Stimulated activated CD4-positive, alpha-beta T cell treated with anti-CD3 and anti-CD28 coated beads, Interleukin-15, amount 100 ng/mL, for 48 hours (primary cell): ENCODE measurements at places on chromosomes 7 and 10.

- peak; percentile 36 for DNase-seq
Measured at GRCh38 chr7:117127585-117128168, 174.4 kb downstream of the ST7 start.

DNA sequence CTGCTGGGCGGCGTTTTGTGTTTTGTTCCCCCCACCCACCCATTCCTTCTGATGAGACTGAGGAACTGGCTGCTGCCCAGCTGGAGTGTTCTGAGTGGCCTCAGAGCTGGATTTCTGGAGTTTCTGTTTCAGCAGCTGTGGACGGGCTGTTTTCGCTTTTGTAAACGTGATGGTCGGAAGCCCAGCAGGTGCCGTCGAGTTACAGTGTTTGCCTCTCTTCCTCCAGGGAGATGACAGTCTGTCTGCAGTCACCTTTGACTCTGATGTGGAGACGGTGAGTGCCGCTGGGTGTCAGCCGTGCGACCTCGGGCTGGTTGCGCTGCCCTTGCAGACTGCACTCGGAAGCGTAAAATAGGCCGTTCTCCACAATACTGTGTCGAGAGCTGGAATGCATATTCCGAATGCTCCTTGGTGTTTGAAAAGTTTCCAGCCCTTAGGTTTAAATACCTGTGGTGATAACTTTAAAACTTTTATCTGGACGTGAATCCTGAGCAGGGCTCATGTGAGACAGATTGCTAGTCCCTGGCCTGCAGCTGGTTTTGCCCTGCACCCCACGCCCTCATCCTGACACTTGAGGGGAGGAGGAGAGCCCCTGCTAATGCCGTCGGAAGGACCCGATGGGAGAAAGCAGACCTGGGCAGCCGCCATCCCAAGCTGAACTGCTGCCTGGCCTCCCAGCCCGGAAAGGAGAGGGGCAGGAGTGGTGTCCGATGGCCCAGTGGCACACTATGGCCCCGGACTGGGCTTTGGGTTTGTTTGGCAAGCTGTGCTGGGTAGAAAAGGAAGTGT is 8.3 kb downstream of the IQCE start:
- DNase-seq, result no peak

DNA sequence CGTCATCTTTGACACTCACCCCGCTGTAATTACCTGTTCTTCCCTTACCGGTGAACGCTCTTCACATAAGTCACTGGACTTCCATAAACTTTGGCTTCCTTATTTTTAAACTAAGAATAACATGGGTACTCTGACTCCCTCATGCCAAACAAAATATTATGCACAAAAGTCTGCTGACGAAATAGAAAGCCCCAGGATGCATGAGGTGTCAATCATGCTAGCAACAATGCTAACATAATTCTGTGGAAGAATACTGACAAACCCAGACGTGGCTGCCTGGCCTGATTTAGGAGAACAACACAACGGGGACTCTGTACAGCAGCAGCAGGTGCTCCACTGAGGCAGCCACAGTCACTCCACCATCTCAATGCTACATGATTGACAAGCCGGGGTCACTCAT is 137.5 kb downstream of the CCDC71L start:
- no peak for DNase-seq

- DNase-seq, result no peak
Measured at GRCh38 chr7:27138985-27139333, 4.5 kb downstream of the HOXA5 start.

- DNase-seq, result no peak
Measured at GRCh38 chr10:21495002-21495751, 30.3 kb downstream of the SKIDA1 start.

DNA sequence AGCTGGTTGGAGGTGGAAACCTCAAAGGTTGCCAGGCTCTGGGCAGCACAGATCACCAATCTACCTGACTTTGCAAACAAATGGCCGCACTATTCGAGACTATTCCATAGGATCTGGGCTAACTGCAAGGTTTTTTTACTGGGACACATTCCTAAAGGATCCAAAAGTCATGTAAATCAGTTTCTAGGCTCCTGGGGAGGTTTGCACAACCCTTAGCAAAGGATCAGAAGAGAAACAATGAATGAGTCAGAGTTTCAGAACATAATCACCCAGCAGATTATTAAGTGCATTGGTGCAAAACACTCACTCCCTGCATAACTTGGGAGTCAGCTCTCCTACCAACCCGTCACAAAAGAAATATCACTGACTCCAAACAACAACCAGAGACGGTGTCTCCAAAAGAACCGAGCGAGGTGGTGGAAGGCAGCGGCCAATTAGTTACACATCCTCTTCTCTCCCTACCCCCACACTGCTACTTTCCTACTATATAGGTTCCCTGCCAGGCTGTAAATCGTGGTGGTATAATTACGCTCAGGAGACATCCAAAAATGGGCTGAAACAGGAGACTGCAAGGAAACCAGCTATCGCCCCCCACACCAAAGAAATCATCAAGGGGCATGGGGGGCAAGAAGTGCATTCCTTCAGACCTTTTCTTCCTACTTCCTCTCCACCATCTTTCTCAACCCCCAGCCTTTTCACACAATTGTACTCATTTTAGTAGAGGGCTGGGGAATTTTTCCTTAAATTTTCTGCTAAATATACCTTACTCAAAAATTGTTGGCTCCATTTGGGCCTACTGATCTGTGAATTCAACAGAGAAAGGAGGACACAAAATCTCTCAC is 3.2 kb downstream of the UBE2H start:
- no peak for DNase-seq

DNA sequence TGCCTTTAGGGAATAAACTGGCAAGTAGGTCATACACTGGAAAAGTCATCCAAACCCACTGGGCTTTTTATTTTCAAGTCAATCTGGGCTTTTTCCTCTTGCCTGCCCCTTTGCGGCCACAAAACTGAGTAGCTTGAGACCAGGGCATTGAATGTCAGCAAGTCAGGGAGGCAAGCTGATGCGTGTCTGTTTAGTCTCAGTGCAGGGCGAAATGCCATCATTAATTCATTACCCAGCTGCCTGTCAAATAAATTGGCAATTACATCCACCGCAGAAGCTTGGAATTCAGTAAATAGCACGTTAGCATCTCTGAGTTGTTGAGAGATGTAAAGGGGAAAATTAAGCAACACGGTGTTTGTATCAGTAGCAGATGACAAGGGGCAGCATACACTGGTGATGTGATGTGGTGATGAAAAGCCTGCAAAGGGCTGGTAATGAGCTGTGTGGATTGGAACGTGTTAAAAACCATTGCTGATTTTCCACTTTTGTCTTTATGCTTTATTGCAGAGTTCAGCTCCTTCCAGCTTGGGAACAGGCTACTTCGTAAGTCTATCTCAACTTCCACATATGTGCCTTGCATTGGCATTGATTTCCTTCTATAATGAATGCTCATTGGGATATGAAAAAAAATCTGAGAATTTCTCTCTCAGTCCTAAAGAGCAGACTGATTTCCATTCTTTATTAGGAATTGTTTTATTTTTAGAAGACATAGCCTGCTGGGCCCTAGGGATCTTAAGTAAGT is 535.9 kb downstream of the AUTS2 start:
- DNase-seq, result no peak

GRCh38 chr7:11478426-11478825 is 353.6 kb downstream of the THSD7A start:
- DNase-seq, result no peak

- DNase-seq, result no peak
Measured at GRCh38 chr10:48523820-48524758, 80.8 kb downstream of the ARHGAP22 start.

DNA sequence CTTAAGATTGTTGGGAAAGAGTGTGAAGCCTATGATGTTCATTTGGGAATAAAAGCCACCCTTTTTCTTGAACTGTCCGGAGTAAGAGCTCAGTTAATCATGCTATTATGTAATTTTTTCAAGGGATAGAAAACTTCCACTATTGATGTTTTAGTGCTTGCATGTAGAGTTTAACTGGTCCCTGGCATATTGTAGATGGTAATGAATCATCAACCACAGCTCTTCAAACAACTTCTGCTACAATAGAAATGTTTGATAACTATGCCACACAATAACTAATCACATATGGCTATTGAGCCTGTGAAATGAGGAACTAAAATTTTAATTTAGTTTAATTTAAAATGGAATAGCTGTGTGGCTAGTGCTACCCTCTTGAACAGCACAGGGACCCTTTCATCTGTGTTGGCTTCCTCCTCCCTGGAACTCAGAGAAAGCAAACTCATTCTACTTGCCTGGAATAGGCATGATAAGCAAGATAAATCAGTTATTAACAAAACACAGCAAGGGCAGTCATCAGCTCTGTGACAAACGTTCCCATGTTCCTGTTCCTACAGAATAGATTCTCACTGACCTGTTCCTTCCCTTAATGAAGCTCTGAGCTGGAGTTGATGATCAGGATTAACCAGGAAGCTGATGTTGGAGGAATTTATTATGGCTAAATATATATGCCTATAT is 4.9 kb upstream of the SRI start:
- DNase-seq, result no peak

- no peak for DNase-seq
Measured at GRCh38 chr10:44016589-44017482, 368.1 kb downstream of the CXCL12 start.

GRCh38 chr10:132446661-132447445 is 49.9 kb downstream of the PWWP2B start:
- DNase-seq, result peak; percentile 77

GRCh38 chr10:75234683-75235374 is 928 bp downstream of the COMTD1 start:
- peak; percentile 8 for DNase-seq

DNA sequence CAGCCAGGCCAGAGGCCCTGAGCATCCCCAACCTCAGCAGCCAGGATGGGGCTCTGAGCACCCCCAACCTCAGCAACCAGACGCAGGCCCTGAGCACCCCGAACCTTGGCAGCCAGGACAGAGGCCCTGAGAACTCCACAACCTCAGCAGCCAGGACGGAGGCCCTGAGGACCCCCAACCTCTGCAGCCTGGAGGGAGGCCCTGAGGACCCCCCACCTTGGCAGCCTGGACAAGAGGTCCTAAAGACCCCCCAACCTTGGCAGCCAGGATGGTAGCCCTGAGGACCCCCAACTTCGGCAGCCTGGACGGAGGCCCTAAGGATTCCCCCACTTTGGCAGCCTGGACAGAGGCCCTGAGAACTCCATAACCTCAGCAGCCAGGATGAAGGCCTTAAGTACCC is 17.0 kb downstream of the RRP12 start:
- DNase-seq, result no peak

- peak; percentile 10 for DNase-seq
Measured at GRCh38 chr10:58531084-58531695, 18.5 kb downstream of the BICC1 start.

- no peak for DNase-seq
Measured at GRCh38 chr10:12228851-12229250, 32.9 kb downstream of the CDC123 start.

GRCh38 chr10:122127943-122128342 is 139.0 kb downstream of the TACC2 start:
- DNase-seq, result no peak

DNA sequence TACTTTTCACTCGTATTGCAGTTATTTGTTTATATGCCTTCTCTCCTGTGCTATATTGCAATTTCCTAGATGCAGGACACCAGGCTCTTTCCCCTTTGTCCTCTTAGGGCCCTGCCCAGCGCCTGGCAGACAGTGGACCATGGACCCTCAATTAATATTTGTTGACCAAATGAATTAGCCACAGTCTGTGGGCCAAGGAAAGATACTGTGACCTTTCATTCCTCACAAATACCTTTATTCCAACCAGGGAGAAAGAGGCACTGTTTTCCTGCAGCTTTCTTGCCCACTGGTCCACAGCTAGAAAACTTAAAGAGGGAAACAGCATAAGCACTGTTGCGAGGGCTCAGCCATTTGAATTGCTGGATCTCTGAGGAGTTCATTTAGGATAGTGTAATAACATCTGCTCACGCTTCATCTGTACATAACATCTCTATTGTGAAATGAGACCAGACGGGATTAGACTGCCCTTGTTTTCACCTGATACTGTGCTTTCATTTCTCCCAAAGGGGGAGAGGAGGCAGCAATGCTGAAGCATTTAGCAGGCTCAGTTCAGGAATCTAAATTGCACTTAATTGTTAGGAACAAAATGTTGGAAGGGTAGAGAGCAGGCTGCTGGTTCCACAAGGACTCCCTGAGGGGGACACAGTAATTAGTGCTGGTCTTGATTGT is 46.7 kb downstream of the TNS3 start:
- no peak for DNase-seq
